Stimulated activated CD8-positive, alpha-beta memory T cell treated with anti-CD3 and anti-CD28 coated beads, Interleukin-4, amount 100 ng/mL, for 1 hour (primary cell): ENCODE measurements at places on chromosomes 12 and 14.

GRCh38 chr12:4034921-4035320, 161.7 kb upstream of the PARP11 start:
- no peak for DNase-seq

DNA sequence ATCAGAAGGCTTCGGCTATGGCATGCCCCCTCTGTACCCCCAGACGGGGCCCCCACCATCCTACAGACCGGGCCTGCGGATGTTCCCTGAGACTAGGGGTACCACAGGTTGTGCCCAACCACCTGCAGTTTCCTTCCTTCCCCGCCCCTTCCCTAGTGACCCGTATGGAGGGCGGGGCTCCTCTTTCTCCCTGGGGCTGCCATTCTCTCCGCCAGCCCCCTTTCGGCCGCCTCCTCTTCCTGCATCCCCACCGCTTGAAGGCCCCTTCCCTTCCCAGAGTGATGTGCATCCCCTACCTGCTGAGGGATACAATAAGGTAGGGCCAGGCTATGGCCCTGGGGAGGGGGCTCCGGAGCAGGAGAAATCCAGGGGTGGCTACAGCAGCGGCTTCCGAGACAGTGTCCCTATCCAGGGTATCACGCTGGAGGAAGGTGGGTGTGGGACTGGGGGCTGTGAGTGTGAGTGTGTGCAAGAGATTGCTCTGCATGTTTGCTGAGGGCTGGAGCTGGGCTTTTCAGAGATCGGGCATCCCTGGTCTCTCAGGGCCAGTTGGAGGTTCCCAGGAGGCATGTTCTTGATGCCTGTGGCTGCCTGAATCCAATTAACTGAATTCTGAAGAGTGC, 8.6 kb downstream of the NFATC4 start:
- DNase-seq, result no peak

DNA sequence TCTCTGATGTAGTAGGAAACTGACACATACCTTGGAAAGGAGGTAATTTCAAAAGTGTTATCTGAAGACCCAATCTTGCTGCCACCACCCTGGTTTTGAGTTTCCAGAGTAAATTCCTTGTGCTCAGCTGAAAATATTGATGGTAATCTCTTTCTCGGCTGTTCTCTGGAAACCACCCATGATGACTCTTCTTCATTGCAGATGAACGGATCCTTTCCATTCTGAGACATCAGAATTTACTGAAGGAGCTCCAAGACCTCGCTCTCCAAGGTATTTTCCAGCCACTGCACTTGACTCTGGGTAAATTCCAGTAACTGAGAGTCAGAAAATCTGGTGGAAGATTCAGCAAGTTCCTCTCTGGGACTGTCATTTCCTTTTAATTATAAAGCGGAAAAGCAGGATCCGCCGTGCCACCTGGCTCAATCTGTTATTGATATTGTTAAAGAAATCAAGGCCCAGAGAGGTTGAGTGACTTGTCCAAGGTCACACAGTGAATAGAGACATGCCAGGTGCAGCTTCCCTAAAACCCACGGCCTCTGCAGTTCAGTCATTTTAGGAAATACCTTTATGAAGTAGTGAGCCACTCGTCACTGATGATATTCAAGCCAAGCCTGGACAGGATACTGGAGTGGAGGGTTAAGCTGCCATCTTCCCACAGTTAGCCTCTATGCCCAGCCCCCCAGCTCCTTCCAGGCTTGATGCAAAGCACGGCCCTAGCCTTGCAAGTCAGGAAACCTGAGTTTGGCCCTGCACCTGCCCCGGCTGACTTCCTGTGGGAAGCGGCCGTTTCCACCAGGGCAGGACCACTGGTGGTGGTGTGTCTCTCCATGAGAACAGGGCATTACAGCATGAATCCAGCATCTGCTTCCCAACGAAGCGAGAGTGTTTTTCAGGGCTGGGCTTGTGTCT, 4.7 kb downstream of the CHGA start:
- no peak for DNase-seq

DNA sequence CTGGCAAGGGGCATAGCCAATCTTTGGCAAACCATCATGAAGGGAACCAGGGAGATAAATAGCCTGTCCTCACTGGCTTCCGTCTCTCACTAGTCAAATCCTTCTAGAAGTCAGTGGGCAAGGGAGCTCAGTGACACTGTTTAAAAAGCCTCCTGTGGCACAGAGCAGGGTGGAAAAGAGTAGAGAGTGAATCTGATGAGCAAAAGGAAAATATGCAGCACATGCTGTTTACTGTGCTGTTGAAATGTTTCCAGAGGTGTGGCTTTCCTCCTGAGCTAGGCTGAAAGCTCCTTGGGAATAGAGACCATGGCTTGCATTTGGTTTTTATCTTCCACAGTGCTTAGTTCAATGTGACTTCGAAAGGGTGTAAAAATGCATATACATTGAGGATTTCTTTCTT, 7.7 kb upstream of the DYRK2 start:
- no peak for DNase-seq

DNA sequence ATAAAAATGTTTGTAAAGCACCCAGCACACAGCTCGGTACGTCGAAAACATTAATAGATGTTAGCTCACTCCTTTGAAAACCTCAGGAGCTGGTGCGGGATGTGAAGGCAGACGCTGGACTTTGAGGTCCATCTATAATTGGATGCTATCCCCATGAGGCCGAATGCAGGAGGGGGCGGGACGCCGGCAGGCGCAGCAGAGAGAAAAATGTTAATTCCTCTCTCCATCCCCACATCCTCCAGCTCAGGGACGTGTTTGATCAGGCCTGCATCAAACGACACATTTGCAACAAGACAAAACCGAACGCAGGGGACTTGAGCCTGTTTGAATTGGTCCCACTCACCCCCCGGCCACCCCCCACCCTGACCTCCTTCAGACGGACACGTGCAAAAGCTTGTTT, 231.0 kb downstream of the RBM19 start:
- no peak for DNase-seq

DNA sequence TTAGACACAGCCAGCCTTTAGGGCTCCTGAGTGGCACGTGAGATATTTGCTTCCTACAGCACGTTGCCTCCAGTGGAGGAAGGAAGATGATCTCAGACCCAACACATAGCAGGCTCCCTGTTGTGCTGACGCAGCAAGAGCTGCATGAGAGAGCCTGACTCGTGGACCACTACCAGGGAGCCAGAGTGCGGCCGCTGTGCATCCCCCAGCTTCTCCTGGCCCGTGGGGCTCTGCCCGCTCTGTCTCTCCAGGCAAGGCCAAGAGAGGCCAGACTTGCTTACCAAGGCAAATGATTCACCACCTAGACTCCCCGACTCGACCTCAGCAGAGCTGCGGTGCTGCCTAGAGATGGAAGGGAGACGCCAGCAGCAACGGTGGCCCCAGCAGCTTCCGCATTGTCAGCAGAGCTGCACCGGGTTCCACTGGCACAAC, 37.5 kb downstream of the MAP3K9 start:
- DNase-seq, result no peak

DNA sequence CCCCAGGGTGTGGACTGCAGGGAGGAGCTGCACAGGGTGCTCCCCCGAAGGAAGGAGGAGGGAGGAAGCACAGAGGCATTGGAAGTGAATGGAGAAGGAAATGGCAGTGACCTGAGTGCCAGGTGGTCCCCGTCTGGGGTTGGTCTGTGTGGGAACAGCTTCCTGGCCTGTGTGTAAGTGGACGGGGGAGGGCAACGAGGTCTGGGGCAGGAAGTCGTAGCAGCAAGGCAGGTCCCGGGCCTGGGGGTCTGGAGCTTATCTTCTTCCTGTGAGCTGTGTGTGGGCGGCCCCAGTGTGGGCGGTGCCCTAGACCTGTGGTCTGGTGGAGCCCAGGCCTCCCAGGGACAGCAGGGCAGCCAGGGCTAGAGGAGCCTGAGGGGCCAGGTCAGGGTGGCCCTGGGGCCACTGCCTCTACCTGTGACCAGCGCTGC, 382.1 kb downstream of the TMEM121 start:
- DNase-seq, result no peak

- DNase-seq, result no peak
Measured at GRCh38 chr14:58787592-58787991, 149.8 kb downstream of the DACT1 start.

DNA sequence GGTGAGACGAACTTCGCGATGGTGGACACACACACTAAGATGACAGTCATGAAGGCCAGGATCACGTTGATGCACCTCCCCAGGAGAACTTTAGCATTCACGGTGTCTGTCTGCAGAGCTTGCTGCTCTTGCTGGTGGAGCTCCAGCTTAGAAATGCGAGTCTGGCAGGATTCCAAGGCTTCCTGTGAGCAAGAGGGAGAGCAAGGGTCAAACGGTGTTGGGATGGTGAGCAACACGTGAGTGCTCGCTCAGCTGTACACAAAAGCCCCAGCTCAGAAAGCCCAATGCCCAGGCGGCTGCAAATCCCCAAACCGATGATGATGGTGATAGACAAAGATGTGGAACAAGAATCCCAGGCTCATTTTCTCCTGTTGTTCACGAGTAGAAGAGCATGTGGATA, 78.8 kb downstream of the TMCC3 start:
- DNase-seq, result no peak

- DNase-seq, result no peak
Measured at GRCh38 chr12:91567100-91567485, 384.5 kb upstream of the DCN start.

DNA sequence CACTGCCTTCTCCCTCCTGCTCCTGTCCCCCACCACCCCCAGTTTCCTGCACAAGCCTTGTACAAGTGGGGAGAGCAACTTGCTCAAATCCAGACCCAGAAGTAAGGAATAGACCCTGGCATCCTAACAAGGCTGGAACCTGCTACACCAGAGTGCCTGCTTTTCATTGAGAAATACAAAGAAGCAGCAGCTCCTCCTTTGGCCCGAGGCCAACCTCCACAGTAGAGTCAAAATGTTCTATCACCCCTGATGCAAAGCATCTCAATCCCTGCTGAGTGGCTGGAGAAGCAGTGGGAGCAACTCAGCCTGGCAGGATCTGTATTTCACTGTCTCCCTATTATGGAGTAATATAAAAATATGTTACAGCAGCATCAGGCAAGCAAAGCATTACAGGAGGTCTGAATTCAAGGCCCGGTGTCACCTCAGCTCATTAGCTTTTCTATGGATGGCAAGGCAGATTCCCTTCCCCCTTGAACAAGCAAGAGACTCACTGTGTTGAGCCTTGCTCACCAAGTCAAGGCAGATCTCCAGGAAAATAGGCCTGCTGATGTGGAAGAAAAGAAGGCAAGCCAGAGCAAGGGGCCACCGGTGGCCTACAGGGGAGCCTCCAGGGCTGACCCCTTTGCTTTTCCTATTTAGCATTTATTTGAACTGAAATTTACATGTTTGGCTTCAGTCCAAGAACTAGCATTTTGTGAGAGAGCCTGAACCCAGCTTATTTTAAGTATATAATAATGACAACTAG, 186.3 kb upstream of the EGLN3 start:
- DNase-seq, result no peak

- no peak for DNase-seq
Measured at GRCh38 chr14:100441271-100441947, 118.3 kb downstream of the SLC25A47 start.

DNA sequence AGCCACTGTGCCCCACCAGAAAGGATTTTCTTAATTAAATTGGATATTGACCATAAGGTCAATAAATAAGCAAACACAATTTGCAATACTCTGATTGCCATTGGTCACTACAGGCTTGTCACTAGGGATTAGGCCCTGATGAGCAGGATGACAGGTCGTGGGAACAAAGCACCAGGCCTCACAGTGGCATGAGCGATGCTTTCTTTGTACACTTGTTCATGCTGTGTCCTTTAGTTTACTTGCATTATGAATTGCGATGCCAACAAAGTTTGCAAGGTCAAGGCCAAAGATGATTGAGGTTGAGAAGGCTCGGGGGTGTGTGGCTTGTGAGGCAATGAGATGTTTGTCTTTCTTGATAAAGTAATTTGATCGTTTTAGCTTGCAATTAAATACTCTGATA, 136.0 kb downstream of the TTC8 start:
- no peak for DNase-seq

GRCh38 chr12:110134691-110135411, 10.7 kb downstream of the IFT81 start:
- DNase-seq, result no peak

GRCh38 chr12:51496895-51497294, 72.3 kb downstream of the SLC4A8 start:
- DNase-seq, result no peak

DNA sequence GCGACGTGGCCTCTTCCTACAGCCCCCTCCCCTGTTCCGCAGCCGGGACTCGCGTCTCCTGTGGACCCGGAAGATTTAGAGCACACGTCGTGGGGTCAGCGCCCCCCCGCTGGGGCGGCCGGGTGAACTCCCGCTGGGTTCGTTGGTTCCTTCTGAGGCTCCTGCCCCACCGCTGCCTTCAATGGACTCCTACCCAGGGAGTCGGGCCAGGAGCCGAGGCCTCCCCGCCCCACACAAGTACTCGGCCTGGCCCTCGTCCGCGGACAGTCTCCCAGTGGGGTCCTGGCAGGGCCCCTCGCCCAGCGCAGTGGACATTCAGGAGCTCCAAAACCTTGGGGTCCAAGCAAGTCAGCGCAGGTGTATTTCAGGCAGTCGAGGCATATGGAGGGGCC, 1.2 kb downstream of the MMP17 start:
- no peak for DNase-seq

GRCh38 chr14:33675415-33676130, 275.3 kb downstream of the EGLN3 start:
- DNase-seq, result no peak

DNA sequence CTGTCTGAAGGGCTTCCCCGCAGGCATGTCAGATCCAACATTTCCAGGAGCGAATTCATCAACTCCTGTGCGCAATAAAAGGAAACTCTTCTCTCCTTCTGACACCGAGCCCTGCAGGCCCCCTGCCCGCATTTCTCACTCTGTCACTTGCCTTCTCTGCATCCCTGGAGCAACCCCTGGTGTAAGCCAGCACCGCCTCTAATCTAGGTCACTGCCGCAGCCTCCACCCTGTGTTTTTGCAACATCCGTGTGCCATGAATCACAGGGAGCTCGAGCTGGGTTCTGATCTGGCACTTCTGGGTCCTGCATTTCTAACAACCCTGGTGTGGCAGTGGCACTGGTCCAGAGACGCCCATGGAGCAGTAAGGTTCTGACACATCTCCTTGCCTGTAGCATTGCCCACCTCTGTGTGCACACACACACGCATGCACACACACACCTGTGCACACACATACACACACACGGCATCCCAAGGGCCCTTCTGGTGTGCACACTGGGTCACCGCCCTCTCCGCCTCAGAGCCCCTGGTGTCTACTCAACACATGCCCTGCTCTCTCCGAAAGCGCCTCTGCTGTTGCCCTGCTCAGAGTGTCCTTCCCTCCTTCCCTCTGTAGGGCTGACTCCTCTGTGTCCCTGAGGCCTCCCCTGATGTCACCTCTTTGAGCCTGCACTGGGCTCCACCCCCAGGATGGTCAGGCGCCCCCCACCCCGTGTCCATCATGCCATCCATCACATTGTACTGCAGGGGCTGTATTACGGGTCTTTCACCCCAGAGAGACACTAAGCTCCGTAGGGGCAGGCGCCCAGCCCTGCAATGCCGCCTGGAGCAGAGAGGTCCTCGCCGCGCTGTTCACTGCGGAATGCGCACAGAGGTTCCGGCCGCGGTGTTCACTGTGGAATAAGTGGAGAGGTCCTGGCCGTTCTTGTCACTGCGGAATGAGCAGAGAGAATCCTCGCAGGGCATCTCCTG, 111.4 kb upstream of the SFSWAP start:
- no peak for DNase-seq

- DNase-seq, result no peak
Measured at GRCh38 chr12:122189626-122190475, 6.9 kb downstream of the LRRC43 start.

- no peak for DNase-seq
Measured at GRCh38 chr14:102264775-102265174, 40.2 kb downstream of the MOK start.
